Muscle of leg (tissue), 16 donors: ENCODE measurements at places on chromosomes 12 and 14. TPM values are rescaled to one million over a fixed set of nuclear protein-coding genes. Genes with fewer than 3 reads are reported as not detected.

DNA sequence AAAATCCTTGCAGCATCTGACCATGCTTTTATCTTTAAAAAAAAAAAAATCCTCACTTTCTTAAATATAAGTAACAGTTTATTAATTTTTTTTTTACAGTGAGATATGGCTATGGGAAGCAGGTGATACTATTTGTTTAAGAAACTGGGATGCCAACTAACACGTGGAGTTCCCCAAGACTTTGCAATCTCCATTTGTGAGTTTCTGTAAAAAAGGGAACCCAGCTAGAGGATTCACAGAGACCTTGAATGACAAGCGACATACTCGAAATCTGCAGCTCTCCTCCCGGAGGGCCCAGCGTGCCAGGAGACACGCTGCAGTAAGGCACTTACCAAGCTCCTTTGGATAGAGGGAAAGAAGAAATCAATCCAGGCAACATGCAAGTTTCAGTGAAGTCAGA is 30.1 kb downstream of the SLC15A4 start:
- DNase-seq = no peak

Gene GPD1
- 56.3 TPM for total RNA-seq

Gene NELL2
- total RNA-seq = 1.5 TPM

Gene DEGS2
- total RNA-seq = 0.35 TPM

Gene TTC7B
- total RNA-seq = 17.6 TPM

- no peak for DNase-seq
These were observed 20.4 kb downstream of the ACVR1B start for GRCh38 chr12:51971679-51972421.

- no peak for DNase-seq
These were observed 62.8 kb downstream of the OTOGL start for GRCh38 chr12:80162177-80162576.

GRCh38 chr12:93514853-93515252 is 47.5 kb downstream of the MRPL42 start:
- DNase-seq = peak; percentile 71

DNA sequence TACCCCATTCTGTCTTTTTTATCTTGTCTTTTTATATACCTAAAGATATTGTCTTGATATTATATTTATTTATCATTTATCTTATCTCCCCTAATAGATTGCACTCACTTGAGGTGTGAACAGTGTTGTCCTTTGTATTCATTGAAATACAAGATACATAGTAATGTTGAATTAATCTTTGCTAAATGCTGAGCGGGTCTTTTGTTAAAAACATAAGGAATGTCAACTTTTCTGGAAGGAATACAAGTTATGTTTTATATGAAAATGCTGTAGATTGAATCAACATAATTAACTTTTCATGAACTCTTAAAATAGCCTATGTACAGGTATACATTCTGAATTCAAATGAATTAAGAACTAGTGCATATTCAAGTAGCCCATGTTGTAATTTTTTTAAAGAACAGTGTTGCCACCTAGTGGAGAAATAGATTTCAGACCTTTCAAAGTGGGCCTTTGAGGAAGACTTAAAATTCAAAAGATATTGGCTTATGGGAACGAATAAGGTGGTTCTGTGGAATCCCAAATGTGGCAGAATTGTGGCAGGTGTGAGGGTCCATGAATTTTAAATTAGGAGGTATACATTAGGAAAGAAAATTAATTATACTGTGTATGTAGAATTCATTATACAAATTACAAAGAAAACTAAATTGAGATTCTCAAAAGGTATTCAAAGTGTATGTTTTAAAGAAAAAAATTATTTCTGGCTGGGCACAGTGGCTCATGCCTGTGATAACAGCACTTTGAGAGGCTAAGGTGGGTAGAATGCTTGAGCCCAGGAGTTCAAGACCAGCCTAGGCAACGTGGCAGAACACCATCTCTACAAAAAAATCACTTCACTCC is 19.1 kb downstream of the BBOF1 start:
- peak; percentile 63 for DNase-seq

Gene CCND2
- 152 TPM for total RNA-seq

DNA sequence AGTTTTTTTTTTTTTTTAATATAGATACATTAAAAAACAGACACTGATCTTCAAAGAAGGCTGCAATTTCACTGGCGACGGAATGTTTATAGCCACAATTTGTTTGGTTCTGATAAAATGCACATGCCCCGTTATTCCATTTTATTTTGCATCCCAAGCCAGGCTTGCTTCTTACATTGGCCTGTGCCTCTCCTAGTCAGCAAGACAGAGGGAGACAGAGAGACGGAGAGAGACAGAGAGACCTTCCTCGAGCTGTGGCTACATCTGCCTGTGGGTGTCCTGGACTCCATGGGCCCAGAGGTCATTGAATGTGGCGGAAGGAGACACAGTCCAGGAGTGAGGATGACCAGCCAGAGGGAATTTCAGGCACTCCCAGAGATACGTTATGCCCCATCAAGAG is 926.6 kb downstream of the VRK1 start:
- DNase-seq = no peak
